Activated CD8-positive, alpha-beta memory T cell treated with anti-CD3 and anti-CD28 coated beads for 1 hour (primary cell): ENCODE measurements at places on chromosomes 12 and 14.

DNA sequence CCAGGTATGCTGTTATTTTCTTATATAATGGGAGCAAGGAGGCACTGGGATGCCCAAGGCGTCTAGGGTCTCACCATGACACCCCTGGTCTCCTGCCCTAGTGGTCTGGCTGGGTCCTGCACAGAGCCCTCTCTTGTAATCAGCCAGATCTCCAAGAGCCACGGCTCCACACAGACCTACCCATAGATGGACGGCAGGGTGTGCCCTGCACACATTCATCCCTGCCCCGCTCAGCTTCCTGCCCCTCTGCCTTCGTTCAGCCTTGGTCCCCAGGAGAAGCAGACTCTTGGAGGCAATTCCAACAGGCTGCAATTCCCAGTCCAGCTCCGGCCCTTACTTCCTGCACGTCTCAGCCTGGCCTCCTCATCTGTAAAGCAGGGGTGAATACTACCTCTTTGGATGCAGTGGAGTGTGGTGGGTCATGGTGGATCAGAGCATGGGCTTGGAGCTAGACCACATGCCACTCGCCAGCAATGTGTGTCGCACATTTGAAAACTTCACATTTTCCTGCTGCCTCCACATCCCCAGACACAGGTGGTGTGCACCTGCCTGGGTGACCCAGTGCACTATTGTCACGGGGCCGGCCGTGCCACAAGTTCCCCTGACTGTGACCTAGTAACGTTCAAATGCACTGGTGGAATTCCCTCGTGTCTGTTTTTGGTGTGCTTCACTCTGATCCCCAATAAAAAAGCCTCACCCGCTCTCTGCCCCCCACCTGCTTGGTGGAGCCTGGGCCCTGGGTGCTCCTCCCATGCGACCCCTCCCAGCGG is 171.1 kb upstream of the PRMT8 start:
- DNase-seq = no peak

DNA sequence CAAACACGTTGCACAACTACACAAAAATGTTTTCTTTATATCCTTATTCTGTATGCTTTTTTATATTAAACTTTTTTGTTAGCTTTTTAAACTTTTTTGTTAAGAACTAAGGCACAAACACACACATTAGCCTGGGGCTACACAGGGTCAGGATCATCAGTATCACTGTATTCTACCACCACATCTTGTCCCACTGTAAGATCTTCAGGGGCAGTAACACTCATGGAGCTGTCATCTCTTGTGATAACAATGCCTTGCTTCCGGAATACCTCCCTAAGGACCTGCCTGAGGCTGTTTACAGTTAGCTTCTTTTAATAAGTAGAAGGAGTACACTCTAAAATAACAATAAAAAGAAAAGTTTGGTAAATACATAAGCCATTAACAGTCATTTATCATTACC is 42.2 kb downstream of the PLEKHA5 start:
- no peak for DNase-seq

DNA sequence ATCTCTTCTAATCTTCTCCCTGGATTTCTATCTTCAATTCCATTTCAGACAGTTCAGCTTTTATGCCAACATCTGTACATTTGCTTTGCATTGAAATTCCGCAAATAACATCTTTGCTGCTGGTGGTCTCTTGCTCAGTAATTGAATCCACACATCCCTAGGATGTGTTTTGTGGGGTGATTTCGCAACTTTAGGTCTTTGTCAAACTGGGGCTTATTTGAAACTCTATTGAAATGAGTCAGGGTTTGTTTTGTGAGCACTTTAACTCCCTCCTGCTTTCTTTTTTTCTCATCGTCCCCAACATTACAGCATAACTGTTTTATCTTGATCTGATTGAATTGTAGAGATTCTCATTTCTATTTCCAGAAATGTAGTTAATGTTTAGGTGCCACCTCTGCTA is 404.3 kb downstream of the NPAS3 start:
- no peak for DNase-seq

GRCh38 chr12:19706936-19707335 is 267.6 kb downstream of the AEBP2 start:
- no peak for DNase-seq

- DNase-seq = no peak
Measured at GRCh38 chr14:84856751-84857534, 673.0 kb upstream of the FLRT2 start.

DNA sequence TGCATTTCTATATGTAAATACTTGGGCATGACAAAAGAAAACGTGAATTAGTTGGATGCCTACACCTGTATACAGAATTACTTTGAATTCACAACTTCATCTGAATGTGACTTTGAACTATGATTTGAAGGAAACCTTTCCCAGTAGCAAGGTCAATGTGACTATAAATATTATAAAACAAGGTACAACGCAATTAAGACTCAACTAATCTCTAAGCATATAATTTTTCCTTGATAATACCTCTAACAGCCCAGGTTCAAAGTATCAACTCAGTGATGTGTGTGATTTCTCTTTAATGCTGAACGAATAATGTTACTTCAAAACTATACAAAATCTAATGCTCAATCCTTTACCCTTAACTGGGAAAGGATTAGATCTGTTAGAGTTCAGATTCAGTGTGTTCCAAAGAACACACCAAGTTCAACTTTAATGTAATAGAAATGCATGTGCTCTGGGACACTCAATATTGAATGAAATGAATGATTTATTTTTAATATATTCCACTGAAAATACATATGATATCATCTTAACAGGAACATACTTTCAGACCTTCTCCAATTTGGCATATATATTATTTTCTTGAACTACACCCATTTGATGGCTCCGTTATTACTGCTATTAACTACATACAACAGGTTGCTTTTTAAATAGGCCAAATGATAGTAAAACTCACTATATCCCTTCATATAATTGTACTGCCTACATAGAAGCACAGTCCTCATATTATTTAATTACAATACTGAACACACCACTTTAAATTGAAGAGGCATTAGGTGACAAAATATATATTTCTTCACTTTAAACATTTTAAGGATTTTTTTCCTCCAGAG is 40.1 kb upstream of the MTERF2 start:
- DNase-seq = no peak

DNA sequence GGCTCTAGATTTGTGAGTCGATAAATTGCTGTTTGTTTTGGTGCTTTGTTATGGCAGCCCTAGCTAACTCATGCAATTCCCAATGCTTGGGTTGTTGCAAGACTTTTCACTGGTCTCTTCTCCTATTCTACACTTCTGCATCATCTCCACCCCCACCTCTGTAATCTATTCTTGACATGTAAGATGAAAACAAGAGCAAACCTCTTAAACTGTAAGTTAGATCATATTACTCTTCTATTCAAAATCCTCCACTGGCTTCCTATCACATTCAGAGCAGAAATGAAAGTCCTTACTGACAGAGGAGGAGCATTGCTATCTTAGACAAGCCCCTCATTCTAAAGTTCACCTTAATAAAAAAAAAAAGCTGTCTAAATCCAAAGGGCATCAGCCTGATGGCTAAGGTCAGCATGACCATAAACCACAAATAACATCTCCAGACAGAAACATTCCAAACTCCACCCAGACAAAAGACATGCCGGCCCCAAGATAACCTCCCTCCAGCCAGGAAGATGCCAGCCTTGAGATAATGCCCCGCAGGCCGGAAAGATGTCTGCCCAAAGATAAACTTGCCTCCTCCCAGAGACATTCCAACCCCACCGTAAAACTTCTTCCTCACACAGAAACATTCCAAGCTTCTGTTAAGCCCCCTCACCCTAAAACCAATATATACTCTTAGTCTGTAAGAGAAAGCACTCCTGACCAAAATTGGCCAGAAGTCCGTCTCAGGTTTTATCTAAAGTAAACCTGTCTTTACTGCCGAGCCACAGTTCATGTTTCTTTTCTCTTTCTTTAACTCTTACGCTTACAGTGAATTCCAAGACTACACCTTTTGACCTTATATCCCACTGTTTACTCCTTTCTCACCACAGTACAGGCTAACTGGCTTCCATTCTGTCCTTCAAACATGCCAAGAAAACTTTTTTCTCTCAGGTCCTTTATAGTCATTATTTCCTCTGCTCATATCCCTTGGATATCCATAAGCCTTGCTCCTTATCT is 308.9 kb downstream of the KCNH5 start:
- no peak for DNase-seq

- no peak for DNase-seq
Measured at GRCh38 chr14:30179381-30180130, 251.9 kb upstream of the PRKD1 start.

- DNase-seq = no peak
Measured at GRCh38 chr14:43471595-43471994, 1035.5 kb downstream of the FSCB start.

DNA sequence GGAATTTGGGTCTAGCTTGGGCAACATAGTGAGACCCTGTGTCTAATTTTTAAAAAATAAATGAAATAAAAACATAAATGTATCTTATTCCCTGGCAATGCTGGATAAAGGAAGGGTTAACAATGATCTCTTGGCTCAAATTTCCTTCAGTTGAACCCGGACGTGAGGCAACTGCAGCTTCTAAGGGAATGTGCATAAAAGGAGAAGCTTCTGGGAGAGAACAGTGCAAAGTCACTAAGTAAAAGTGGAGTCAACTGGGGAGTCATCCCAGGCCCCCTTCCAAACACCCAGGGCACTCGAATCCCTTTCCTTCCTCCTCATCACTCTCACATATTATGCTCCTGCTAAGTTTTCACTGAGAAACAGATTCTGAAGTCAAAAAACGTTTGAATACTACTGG is 147.3 kb downstream of the PPM1H start:
- no peak for DNase-seq

DNA sequence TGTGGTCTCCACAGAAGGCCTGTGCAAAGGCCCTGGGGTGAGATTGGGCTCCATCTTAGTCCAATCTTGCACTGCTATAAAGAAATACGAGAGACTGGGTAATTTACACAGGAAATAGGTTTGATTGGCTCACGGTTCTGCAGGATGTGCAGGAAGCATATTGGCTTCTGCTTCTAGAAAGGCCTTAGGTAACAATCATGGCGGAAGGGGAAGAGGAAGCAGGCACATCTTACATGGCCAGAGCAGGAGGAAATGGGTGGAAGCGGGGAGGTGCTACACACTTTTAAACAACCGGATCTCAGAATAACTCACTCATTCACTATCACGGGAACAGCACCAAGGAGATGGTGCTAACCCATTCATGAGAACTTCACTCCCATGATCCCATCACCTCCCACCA is 55.4 kb downstream of the FAR2 start:
- no peak for DNase-seq

DNA sequence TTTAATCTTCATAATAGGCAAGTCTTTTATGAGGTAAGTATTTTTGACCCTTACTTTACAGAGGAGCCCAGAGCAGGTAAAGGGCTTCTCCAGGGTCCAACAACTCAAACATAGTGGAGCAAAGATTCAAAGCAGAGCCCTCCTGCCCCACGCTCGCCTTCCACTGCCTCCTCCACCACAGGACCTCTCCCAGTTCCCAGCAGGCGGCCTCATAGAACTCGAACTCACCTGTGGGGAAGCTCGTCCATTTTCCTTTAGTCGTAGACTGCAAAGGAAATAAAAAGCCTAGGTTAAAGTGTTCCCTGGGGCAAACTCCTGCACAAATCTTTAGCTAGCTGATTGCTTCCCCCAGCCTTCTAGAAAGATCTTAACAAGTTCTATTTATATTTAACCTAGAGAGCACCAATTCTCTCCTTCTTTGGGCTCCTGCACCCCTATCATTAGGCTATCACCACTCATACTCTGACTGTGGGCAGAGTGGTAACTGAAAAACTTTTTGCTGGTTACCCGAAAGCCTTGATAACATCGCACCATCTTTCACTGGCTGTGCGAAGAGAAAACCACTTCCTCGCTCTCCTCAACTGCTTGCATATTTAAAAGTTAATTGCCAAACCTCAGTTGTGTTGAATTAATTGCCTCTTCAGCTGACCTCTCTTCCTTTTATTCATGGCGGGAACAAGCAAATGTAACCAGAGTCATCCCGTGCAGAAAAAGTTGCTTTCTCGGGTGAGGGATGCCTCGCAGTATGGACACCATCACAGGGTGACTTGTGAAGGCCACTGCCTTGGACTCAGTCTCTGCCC is 299.6 kb downstream of the DPF3 start:
- DNase-seq = no peak

- DNase-seq = peak; percentile 65
Measured at GRCh38 chr12:53984901-53985691, at the start of gene HOXC10. TSS of gene HOXC10 (plus strand) at chr12:53985146. CDS start at chr12:53985260, 114 bp downstream.

- DNase-seq = no peak
Measured at GRCh38 chr12:80299976-80300375, 144.1 kb upstream of the PTPRQ start.

DNA sequence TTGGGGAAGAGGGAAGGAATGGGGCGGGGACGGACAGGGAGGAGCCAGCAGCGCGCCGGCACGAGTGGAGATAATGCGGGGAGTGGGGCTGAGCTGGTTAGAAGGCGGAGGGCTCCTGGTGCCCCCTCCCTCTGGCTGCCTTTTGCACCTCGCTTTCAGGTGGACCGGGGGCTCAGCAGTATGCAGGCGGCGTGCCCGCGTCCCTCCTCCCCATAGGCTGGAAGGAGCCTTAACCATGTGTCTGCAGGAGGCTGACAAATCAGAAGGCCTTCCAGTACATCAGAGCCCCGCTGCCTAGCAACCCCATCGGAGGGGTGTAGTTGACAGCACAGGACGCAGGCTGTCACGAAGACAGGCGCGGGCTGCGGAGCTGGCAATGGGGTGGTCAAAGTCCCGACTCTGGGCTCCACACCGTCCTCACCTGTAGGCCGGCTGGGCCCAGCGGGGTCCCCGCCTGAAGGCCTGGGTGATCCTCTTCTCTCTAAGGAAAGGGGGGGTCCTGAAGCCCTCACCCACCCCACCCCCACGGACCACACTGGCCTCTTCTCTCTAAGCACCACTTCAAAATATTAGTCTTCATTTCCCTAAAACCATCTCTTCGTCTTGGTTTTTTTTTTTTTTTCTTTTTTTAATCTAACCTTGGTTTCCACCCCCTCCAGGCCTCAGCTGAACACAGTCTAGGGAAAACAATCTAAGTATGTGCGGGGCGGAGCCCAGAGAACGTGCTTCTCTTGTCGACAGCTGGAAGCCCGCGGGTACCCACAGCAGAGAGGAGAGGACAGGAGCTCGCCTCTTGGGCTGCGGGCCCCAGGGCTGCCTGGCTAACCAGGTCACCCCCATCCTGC is 44.5 kb downstream of the KDM2B start:
- DNase-seq = peak; percentile 56

- DNase-seq = no peak
Measured at GRCh38 chr12:43459285-43459684, 92.7 kb downstream of the ADAMTS20 start.

- no peak for DNase-seq
Measured at GRCh38 chr14:100072783-100073346, 7.6 kb downstream of the EVL start.
